ENCODE measurements at places on chromosomes 2 and 18.

GRCh38 chr18:80077873-80078272 lies 31.2 kb upstream of the ADNP2 start:
- no peak for DNase-seq

- no peak for DNase-seq
Measured at GRCh38 chr2:1835581-1836201, 91.4 kb upstream of the PXDN start.

DNA sequence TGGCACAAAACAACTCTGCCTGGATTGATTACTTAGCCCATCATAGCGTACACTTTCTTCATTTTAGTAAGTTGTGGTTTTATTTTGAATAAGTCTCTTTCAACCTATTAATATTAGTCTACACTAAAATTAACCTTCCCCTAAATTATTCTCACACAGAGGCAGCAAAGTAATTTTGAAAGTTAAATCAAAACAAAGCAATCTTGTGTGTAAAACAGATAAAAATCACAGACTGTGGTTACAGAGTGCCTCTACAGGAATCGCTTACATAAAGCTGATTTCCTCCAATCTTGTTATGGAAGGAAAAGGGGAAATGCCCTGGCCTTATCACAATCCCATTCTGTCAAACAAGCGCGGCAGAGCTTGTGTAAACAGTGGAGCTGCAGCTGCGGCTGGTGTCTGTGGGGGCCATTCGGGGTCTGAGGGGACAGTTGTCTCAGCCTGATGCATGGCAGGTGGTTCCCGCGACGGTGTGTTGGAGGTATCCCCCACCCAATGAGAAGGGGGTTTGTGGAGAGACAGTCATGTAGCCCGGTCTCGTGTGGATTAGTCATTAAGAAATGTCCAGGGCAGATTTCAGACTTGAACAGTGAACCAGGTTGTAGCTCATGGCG lies 42.1 kb downstream of the BCL2L11 start:
- no peak for DNase-seq

DNA sequence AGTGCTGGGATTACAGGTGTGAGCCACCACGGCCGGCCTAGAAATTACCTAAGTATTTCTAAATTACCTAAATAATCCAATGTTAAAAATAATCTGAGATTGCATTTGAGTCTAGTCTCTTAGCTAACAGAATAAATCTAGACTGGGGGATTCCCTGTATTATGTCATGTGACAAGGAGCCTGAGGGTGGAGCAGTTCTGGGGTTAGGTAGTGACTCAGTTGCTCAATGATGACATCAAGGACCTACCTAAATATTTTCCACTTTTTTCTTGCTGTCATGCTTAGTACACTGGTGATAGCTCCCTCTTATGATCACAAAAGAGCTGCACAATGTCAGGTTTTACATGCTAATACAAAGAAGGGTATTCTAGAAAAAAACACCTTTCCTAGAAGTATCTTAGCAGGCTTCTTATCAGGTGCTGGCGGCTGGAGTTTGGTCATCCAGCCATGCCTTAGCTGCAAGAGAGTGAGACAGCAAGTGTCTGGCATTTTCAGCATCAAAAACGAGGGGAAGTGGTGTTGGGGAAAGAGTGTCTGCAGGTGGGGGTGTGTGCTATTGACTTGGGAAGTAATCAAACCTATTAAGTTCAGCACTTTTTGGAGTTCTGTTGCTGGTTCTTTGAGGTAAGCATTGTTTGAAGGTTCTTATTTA lies 17.5 kb upstream of the CEP192 start:
- DNase-seq, result no peak

- no peak for DNase-seq
Measured at GRCh38 chr2:126784045-126784444, 114.6 kb upstream of the TEX51 start.

DNA sequence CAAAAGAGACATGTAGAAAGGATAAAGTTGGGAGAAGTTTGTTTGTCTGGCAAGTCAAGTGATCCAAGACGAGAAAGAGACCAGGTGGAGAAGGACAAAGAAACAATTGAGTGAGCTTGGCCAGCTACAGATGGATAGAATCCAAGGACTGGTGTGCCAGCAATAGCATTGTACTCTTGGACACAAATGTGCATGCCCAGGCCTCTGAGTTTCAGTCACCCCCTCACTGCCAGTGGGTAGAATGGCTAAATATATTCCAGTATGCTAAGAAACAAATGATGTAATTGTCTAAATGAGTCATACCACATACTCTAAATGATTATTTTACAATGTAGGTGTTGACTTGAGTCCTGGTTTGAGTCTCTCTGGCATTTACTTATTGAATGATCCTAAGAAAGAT lies 881.3 kb downstream of the LRRTM4 start:
- DNase-seq, result no peak

GRCh38 chr2:68237404-68237803 lies 14.9 kb downstream of the PPP3R1 start:
- no peak for DNase-seq
